ENCODE measurements at places on chromosomes 16 and 17.

DNA sequence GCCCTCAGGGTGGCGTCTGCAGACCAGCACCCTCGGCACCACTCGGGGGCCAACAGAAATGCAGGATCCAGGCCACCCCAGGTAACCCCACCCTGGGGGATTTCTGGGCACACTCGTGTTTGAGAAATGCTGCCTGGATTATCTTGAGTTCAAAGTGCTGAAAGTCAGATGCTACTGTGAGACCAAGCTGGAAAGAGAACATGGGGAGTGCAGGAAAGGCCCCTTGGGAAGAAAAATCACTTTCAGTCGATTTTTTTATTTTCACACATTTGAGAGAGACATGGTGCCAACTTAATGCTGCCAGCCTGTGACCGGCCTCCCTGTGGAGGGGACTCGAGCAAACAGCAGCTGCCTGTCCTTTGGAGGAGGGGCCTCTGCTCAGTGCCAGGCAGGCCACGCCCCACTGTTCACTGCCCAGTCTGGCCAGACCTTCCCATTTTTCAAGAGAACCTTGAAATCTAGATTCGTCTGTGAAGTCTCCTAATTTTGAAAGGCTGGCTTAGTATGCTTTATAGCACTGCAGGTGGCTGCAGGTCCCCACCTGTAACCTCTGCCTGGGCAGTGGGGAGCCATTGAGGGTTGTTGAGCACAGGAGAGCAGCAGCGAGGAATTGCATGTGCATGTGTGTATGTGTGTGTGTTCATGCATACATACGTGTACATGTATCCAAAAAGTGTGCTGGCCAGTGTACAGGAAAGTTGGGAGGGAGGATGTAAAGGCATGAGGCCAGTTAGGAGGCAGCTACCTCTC is 70.7 kb upstream of the PLCG2 start:
- no peak for DNase-seq

GRCh38 chr17:4518901-4519300 is 20.2 kb downstream of the SPNS2 start:
- DNase-seq: no peak

GRCh38 chr17:62816282-62816839 is 8.2 kb upstream of the MARCHF10 start:
- no peak for DNase-seq

DNA sequence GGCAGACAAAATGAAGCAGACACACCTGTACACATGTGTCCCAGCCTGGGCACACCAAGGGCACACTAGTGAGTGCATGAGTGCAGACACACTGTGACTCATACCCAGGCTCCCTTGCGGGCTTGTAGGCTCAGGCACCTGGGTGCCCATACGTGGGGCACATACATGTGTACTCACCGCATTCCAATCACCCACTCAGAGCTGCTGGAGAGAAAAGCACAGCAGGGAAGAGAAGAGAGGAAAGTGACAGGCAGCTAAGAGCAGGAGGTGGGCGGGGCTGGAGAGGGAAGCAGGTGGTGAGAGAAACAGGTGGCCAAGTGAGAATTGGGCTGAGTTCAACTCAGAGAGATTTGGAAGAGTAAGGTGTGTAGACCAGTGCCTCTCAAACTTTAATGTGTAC is 54.0 kb downstream of the TMEM132E start:
- DNase-seq: no peak

DNA sequence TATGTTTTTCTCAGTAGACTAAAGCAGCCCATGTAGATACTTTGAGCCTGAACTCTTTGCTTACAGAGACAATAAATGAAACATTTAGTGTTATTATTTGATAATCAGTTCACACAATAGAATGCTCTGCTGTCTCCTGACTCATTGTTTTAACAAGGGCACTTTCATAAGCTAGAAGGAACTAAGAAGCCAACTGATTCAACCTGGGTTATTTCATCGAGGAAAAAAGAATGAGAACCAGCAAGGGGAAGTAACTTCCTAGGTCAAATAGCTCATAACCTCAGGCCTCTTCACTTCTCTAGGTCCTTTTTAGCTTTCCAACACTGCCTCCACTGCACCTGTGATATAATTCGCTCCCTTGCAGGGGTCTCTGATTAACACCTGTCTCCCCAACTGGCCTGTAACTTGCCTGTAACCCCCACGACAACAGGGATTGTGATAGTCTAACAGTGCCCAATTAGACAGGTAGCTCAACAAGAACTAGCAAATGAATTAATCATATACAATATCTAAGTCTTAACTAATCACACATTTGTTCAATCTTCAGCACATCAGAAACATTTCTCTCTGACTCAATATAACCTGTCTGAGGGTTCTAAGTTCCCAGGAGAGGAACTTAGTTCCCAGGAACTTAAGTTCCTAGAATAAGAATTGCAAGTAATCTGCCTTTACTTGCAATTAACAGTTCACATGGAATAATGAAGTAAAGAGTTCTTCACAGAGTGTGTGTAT is 34.8 kb downstream of the RFFL start:
- DNase-seq: no peak

DNA sequence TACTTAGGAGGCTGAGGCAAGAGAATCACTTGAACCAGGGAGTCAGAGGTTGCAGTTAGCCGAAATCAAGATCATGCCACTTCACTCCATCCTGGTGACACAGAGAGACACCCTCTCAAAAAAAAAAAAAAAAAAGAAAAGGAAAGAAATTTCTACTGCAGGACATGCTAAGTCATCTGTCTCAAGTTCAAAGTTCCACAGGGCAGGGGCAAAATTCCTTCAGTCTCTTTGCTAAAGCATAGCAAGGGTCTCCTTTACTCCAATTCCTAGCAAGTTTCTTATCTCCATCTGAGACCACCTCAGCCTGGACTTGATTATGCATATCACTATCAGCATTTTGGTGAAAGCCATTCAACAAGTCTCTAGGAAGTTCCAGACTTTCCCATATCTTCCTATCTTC is 14.6 kb downstream of the ZSCAN10 start:
- no peak for DNase-seq

GRCh38 chr17:39626171-39627046 is at the start of gene PPP1R1B:
Gene PPP1R1B (plus strand): TSS chr17:39626952. CDS start chr17:39627393, 441 bp downstream.
- peak; percentile 61 for DNase-seq

DNA sequence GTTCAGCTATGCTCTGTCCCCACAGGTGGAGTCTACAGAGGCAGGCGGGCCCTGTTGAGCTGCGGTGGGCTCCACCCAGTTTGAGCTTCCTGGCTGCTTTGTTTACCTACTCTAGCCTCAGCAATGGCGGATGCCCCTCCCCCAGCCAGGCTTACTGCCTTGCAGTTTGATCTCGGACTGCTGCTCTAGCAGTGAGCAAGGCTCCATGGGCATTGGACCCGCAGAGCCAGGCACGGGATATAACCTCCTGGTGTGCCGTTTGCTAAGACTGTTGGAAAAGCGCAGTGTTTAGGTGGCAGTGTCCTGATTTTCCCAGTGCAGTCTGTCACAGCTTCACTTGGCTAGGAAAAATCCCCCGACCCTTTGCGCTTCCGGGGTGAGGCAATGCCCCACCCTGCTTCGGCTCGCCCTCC is 89.1 kb downstream of the BCAS3 start:
- no peak for DNase-seq

GRCh38 chr17:40100419-40100668 is at the start of gene NR1D1:
Gene NR1D1 (minus strand): TSS chr17:40100589. CDS start chr17:40100094, 495 bp downstream.
- no peak for DNase-seq
